ENCODE measurements at places on chromosomes 1 and 21.

DNA sequence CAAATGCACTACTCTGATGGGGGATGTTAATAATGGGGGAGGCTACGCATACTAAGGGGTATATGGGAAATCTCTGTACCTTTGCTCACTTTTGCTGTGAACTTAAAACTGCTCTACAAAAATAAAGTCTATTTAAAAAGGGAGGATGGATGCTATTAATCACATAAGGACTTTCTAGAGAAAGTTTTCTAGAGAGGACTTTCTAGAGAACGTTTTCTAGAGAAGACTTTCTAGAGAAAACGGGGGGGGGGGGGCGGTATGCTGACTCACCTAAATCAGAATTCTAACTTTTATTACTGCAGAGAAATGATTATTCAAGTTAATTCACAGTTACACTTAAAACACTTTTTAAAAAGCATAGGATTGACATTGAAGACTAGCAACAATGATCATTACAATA is 76.2 kb downstream of the USP1 start:
- DNase-seq = no peak

- no peak for DNase-seq
These were observed 13.3 kb upstream of the TFF1 start for GRCh38 chr21:42379426-42380215.

GRCh38 chr1:230860617-230861384 is 7.5 kb downstream of the C1orf198 start:
- DNase-seq = no peak

DNA sequence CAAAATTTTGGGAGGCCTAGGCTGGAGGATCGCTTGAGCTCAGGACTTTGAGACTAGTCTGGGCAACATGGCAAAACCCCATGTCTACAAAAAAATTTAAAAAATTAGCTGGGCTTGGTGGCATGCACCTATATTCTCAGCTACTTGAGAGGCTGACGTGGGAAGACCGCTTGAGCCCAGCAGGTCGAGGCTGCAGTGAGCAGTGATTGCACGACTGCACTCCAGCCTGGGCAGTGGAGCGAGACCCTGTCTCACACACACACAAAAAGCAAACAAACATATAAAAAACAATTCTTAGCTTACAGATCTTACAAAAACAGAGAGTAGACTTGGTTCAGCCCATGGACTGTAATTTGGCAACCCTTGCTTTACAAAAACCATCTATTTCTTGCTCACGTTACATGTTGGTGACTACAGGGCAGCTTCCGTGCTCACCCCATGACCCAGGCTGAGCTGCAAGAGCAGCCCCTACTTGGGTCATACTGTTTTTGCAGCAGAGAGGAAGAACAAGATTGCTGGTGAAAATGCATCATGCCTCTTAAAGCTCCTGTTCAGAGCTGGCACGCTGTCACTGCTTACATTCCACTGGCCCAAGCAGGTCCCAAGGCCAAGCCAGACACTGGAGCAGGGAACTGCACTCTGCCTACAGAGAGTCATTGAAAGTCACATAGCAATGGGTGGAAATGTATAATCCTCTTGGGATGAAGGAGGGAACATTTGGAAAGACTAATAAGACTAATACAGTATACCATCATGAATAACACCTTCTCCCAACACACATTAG is 13.4 kb upstream of the ZBTB8A start:
- no peak for DNase-seq

GRCh38 chr1:222357252-222357651 is 190.7 kb downstream of the HHIPL2 start:
- DNase-seq = no peak

DNA sequence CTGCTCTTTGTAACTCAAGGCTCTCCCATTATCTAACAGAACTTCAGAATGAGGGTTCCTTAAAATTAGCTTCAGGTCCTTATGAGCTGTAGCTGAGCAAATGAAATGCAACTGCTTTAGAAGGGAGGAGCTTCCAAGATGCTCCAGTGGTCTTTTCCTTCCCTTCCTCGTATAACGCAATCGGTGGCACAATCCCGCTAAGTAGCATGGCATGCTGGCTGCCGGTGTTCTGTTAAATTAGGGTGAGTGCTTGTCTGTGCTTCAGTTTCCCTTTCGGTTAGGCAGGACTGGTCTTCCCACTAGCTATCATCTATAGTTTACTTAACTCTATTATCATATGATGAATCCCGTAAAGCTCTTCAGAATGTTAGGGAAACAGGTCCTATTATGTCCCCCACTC is 917 bp downstream of the KIAA0040 start:
- peak; percentile 20 for DNase-seq

GRCh38 chr1:225998560-225999226 is 450 bp downstream of the SDE2 start:
- no peak for DNase-seq

- DNase-seq = no peak
These were observed 3.4 kb upstream of the LACTBL1 start for GRCh38 chr1:22976127-22976460.

- no peak for DNase-seq
These were observed 39.7 kb upstream of the RUNX3 start for GRCh38 chr1:24969596-24970398.

GRCh38 chr21:31234936-31235335 is 109.1 kb downstream of the TIAM1 start:
- no peak for DNase-seq

- no peak for DNase-seq
These were observed 149.1 kb downstream of the PLPP3 start for GRCh38 chr1:56430141-56430839.

DNA sequence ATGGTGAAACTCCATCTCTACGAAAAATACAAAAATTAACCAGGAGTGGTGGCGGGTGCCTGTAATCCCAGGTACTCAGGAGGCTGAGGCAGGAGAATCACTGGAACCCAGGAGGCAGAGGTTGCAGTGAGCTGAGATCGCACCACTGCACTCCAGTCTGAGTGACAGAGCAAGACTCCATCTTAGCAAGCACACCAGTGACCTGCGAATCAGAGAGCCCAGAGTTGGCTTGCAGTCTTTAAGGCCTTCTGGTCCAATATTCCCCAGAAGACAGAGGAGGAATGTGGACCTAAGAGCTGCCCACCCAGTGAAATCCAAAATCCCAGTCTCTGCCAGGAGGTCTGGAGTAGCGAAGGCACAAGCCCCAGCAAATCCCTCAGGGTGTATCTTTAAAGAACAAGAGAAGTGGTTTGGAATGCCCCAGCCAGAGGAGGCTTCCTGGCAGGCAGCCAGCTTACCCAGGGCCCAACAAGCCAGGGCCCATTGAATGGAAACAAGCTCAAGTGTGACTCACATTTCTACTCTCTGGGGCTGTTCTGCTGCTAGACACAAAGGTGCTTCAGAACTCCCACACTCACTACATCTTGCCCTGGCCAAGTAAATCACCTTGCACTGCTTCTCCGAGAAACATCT is 23.9 kb downstream of the GPR161 start:
- DNase-seq = peak; percentile 39

DNA sequence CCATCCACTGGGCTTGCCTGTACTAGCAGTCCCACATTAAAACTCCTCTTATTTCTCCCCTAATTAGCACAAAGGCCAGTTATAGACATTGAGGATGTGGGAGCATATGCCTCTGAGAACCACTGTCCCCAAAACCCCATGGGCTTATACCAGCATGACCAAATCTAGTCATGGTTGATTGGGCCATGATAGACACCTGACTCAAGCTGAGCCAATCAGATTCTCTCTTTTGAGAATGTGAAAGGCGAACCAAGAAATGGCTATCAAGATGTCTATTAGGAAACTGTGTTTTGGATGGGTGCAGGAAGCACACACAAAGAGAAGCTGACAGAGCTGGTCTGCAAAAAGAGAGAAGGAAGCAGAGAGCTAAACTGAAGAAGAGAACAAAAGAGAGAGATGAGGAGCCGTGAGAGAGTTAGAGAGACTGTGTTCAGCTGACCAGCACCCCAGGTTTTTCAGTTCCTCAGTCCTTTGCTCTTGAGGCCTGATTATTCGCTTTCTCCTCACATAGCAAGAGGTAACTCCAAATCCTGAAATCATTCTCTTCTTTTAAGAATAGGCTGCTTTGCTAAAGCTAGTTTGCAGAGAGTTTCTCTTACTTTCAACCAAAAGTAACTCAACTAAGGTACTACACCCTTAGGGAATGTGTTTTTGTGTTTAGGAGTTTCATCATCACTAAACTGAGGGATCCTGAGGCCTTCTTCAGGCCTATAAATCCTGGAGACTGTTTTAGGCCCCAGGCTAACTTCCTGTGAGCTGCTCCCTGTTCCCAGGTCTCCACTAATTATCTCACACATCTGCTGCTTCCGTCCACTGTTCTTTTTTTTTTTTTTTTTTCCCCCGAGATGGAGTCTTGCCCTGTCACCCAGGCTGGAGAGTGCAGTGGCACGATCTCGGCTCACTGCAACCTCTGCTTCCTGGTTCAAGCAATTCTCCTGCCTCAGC is 7.9 kb upstream of the TIPRL start:
- no peak for DNase-seq

DNA sequence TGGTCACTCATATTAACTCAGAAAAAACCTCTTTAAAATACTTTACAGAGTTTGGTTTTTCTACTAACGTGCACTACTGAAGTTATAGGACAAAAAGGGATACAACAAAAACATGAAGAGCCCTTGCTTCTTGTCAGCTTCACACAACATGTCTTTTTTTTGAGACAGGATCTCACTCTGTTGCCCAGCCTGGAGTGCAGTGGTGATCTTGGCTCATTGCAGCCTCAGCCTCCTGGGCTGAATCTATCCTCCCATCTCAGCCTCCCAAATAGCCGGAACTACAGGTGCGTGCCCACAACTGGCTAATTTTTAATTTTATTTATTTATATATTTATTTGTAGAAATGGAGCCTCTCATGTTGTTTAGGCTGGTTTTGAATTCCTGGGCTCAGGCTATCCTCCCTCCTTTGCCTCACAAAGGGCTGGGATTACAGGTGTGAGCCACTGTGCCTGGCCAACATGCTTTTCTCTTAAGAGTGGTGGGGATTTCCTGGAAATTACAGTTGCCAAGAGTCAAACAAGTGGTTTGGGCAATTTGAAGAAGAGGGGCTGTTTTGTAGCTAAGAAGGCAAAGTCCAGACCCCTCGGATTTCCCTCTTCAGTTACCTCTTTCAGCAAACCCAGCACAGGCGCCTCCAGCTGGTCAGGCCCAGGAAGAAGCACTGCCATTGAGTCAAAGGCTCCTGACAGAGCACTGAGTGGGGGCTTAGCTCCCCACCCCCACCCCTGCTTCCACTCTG is 6.4 kb upstream of the SMPDL3B start:
- DNase-seq = no peak

GRCh38 chr1:214303141-214303930 is 22.4 kb downstream of the SMYD2 start:
- no peak for DNase-seq

GRCh38 chr21:45505416-45506021 is 36.7 kb downstream of the SLC19A1 start:
- no peak for DNase-seq

DNA sequence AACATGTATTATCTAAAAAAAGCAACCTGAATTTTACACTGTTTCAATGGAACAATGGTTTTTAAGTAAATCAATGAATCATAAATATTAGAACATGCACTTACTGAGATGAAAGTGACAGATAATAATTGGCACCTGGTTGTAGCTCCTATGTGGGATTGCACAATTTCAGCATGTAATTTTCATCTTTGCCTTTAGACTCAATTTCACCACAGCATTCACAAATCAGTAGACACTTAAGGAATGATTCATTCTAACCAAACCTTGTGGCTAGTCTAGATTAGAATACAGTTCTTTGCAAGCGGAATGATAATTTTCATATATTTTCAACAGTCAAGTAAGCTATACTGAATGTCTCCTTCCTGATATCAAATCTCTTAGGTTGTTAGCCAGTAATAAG is 853.4 kb downstream of the KCNT2 start:
- no peak for DNase-seq

- no peak for DNase-seq
These were observed 128.3 kb downstream of the ELAVL4 start for GRCh38 chr1:50237056-50237455.

DNA sequence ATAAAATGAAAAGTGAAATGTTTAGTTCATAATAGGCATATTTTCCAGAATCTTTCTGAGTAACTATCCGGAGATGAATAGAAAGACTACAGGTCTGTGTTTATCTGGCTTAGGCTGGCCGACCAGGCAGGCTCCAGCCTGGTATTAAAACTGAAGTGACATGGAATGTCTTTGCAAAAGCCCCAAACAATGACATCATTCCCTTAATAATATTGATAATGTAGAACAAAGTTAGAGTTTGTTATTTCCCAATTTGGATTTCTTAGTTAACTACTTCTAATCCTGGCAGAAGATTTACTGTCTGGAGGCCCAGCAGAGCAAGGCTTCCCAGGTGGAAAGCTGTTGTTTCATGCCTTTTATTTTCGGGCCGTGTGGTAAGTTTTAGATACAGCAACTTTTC is 207.7 kb downstream of the GREM2 start:
- DNase-seq = no peak

DNA sequence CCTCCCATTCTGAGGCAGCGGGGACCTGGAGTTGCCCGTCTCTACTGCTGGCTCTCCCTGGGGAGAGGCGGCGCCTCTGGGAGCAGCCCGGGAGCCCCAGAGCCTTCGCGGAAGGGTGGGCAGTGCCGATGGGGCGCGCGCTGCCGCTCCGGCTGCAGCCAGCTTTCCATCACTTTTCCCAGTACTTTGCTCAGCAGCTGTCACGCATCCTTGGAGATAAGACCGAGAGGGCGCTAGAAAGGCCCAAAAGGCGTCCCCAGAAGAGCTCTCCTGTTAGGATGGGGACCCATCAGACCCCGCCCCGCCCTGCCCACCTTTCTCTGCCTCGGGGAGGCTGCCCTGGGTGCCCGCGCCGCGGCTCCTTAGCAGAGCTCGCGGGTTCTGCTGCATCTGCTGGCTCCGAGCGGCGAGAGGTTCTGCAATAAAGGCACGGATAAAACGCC is 534 bp downstream of the KCNH1 start:
- peak; percentile 11 for DNase-seq

DNA sequence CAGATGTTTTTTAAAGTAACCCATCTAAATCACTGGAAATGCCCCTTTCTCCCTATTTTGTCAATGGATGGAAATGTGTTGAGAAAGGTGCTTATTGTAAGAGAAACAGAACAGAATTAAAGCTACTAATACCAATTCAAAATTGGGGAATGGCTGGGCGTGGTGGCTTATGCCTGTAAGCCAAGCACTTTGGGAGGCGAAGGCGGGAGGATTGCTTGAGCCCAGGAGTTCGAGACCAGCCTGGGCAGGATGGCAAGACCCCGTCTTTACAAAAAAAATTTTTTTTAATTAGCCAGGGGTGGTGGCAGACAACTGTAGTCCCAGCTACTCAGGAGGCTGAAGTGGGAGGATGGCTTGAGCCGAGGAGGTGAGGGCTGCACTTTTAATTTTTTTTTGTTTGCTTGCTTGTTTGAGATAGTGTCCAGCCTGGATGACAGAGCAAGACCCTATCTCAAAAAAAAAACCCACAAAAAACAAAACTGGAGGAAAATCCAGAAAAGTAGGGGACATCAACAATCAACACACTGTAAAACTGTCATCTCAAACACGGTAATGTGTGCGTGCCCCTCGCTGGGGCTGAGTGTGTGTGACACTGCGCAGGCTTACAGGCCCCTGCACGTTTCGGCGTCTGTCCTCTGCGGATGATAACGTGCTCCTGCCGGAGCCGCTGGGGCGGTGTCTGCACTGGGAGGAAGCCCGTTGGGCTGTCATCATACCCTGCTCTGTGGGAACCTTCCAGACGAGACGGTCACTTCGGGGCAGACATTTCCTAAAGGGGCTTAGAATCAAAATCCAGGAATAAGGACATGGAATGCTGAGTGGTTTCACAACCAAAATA is 11.6 kb upstream of the POFUT2 start:
- DNase-seq = no peak

GRCh38 chr1:5485968-5486696 is 506.1 kb downstream of the NPHP4 start:
- no peak for DNase-seq

- no peak for DNase-seq
These were observed 25.2 kb upstream of the TRIM45 start for GRCh38 chr1:117146575-117147340.

Data from activated CD4-positive, alpha-beta T cell treated with anti-CD3 and anti-CD28 coated beads for 4 hours (primary cell).